ENCODE measurements at places on chromosomes 11 and 22.

GRCh38 chr11:26579683-26580082 lies 7.6 kb upstream of the MUC15 start:
- no peak for DNase-seq

GRCh38 chr22:23072077-23072910 lies 2.0 kb downstream of the GNAZ start:
- no peak for DNase-seq

GRCh38 chr11:112797648-112798293 lies 163.4 kb upstream of the NCAM1 start:
- no peak for DNase-seq

DNA sequence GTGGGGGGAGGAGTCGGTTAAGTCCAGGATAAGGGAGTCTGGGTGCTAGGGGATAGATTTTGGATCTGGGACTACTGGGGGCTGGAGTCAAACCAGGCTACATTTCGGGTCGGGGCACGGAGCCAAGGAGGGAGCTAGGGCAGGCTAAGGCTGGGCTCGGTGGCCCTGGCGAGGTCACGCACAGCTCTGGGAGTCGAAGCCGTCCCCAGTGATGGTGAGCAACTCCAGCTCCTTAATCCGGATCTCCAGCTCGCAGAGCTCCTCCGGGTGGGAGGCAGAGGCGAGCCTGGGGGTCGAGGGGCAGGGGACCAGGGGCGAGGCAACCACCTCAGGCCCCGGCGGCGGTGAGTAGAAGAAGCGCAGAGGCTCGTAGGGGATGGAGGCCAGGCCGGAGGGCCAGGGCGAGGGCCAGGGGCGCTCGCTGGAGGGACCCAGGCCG lies 544 bp downstream of the C11orf91 start:
- no peak for DNase-seq

DNA sequence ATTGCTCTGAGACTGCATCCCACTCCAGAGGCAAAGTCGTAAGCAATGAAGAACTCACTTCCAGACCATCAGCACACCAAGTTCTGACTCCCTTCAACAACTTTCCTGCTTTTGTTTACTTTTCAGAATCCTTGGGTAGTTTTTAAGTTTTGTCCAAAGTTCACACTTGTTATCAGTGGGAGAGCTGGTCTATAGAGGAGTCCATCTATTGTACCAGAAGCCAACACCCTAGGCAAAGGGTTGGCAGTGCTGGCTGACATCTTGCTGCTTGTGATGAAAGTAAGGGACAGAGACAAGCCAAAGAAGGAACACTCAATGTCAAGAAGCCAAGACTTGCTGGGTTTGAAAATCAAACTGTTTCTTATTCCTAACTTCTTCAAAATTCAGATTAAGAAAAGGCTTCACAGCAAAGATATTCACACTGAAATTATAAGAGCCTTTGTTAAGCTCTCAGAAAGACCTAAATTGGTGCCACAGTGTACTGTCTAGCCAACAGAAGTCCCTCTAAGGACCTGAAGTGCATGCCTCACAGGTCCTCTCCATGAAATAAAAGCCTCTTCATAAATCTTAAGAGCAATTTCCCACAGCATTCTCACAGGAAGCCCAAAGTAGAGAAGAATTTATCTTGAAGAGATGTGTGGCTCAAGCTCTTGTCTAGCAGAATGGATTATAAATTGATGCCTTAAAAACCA lies 21.5 kb upstream of the LINC01488 start:
- DNase-seq = no peak
